Neuronal stem cell (in vitro differentiated cells): ENCODE measurements at places on chromosomes 2 and 18.

DNA sequence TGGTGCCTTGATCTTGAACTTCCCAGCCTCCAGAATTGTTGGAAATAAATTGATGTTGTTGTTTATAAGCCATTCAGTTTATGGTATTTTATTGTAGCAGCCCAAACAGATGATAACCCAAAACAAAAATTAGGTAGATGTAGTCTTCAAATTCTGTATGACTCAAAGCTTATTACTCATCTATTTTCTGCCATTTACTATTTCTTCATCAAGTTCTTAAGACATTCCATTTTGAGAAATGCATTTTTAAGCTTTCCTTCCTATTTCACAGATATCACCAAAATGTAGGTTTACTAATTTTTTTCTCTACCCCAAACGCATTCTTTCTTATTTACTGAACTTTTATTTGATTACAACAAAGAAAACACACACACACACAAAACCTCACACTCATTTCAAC lies 148.2 kb downstream of the RND3 start:
- H3K4me1 ChIP-seq, result no peaks in the 10 kb centered on the region
- no peak overlapping the region for H3K4me3 ChIP-seq
- no peaks in the 10 kb centered on the region for H3K27me3 ChIP-seq

DNA sequence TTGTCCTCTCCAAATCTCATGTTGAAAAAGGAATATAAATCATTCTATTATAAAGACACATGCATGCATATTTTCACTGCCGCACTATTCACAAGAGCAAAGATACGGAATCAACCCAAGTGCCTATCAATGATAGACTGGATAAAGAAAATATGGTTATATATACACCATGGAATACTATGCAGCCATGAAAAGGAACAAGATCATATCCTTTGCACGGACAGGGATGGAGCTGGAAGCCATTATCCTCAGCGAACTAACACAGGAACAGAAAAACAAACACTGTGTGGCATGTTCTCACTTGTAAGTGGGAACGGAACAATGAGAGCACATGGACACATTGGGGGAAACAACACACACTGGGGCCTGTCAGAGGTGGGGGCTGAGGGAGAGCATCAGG lies 28.1 kb upstream of the PARD3B start:
- DNase-seq, result no peak
- no peaks in the 10 kb centered on the region for H3K27me3 ChIP-seq
- H3K27ac ChIP-seq, result no peak overlapping the region
- H3K4me1 ChIP-seq, result no peaks in the 10 kb centered on the region
- H3K36me3 ChIP-seq, result no peaks in the 10 kb centered on the region

- no peaks in the 10 kb centered on the region for H3K4me1 ChIP-seq
- H3K27ac ChIP-seq, result no peak overlapping the region
- DNase-seq, result peak; percentile 29
- H3K36me3 ChIP-seq, result no peaks in the 10 kb centered on the region
- no peak overlapping the region for H3K4me3 ChIP-seq
Observed at GRCh38 chr18:32919799-32920198, 147.0 kb upstream of the KLHL14 start.

DNA sequence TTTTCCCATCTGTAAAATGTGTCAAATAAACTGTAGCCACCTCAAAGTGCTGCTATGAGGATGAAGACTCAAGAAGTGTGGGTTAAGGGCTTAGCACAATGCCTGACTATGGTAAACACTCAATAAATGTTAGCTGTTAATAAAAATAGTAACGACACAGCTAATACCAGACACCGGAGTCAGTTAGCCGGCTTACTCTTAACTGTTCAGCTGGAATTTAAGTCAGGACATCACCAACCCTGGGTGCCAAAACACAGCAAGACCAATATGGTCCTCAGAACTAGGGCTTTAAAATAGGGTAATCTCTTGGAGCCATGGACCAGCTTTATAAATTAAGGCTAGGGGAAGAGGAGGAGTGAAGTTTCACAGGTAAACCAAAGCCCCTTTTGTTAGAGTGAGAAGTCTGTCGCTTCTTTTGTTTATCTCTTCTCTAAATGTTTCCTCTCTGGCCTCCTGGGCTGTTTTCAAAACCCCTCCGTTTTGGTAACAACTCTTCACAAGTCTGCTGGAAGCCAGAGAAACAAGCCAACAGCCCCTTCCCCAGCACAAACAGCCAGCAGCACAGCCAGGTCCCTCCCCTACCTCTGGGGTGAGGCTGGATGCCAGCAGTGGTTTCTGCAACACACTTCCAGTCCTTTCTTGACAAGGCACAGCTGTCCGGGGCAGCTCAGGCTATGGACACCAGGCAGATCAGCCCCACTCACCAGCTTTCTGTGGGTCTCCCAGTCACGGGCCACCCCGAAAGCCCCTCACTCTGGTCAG lies 13.8 kb upstream of the FZD7 start:
- no peak overlapping the region for H3K4me3 ChIP-seq
- H3K27ac ChIP-seq, result no peak overlapping the region
- no peaks in the 10 kb centered on the region for H3K36me3 ChIP-seq
- H3K4me1 ChIP-seq, result peaks cover 22% of the 10 kb centered on the region

DNA sequence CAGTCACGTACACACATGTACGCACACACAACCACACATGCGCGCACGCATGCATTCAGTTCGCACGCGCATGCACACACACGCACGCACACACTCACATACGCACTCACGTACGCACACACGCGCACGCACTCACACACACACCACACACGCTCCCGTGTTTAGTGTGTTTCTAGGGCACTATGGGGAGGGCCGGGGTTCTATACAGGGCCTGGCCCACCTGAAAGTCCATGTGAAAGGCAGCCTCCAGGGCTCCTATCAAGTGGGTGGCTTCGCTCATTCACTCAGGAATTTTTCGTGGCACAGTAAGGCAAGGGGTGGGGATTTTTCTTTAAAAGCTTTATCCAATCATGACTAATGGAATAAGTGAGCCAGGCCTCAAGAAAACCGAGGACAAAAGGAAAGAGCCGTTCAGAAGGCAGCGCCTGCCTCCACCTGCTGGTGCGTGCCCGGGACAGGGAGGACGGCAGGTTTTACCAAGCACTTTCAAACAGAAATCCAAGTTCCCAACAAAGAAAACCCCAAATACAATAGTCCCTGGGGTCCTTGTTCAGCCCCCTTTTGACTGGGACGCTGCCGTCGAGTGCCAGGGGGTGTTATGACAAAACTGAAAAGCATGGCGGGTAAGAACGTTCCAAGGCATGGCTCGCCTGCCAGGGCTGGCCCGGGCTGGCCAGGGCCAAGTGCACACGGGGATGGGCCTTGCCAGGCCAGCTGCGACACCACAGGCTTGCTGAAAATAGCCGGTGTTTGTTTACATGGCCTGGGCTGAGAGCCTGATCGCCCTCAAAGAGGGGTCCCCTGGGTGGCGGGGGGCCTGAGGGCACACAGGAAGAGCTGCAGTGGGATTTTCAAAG lies 110.0 kb downstream of the HDAC4 start:
- no peaks in the 10 kb centered on the region for H3K36me3 ChIP-seq
- peak overlapping the region; percentile 3 for H3K4me3 ChIP-seq
- peaks cover 2% of the 10 kb centered on the region for H3K27me3 ChIP-seq
- peak overlapping the region; percentile 73 for H3K27ac ChIP-seq
- peaks cover 75% of the 10 kb centered on the region for H3K4me1 ChIP-seq

DNA sequence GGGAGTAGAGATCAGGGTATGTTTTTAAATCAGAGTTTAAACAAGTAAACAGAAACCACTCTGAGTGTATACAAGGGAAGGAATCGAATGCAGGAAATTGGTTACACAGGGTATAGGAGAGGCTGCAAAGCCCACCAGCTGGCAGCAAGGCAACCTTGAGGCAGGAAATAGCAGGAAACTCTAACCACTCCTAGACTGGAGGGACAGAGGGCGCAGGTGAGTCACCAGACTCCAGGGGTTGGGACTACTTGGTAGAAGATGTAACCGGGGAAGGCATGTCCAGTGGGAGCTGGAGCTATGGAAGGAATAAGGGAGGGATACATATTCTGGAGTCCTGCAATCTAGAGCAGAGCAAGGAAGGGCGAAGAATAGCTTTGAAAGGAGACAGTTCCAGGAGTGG lies 152.3 kb downstream of the MEIS1 start:
- no peak for DNase-seq
- H3K27me3 ChIP-seq, result peaks cover 28% of the 10 kb centered on the region
- no peaks in the 10 kb centered on the region for H3K36me3 ChIP-seq

DNA sequence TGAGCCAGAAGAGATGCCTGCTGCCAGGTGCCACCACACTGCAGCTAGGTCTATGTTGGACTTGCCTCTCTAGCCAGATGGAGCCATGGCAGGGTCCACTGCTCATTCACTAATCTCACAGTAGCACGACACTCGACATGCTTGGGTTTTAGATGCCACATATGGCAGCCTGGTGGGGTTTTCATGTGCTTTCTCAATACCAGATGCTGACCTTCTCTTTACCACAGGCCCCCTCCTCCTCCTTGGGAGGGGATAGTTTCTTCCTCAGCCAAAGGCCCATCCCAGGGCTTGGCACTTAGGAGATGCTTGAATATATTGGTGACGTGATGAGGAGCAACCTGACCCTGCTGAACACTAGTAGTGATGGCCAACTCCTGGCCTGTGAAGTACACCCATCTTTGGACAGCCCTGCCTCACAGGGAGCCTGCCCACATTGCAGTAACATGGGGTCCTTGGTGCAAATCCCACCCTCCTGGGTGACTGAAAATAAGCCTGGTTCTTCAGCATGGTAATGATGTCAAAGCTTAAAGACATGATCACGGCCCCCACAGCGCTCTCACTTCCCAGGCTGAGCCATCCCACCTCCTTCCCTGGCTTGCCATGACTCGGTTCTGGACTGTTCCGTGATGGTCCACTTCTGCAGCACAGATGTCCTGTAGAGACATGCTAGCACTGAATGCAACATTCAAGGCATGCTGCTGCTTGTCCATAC lies 227.5 kb downstream of the SH3RF3 start:
- no peaks in the 10 kb centered on the region for H3K36me3 ChIP-seq
- no peaks in the 10 kb centered on the region for H3K27me3 ChIP-seq
- DNase-seq, result no peak
- H3K4me1 ChIP-seq, result no peaks in the 10 kb centered on the region
- H3K4me3 ChIP-seq, result no peak overlapping the region
- H3K27ac ChIP-seq, result no peak overlapping the region

- no peak overlapping the region for H3K4me3 ChIP-seq
- H3K4me1 ChIP-seq, result peaks cover 3% of the 10 kb centered on the region
- DNase-seq, result no peak
- H3K27me3 ChIP-seq, result no peaks in the 10 kb centered on the region
- no peak overlapping the region for H3K27ac ChIP-seq
- H3K36me3 ChIP-seq, result no peaks in the 10 kb centered on the region
Observed at GRCh38 chr2:118058951-118059350, 29.3 kb upstream of the INSIG2 start.

GRCh38 chr2:45984896-45985473 lies 312.2 kb upstream of the EPAS1 start:
- no peak overlapping the region for H3K27ac ChIP-seq
- no peaks in the 10 kb centered on the region for H3K27me3 ChIP-seq
- DNase-seq, result no peak
- H3K4me1 ChIP-seq, result peaks cover 4% of the 10 kb centered on the region
